ENCODE measurements at places on chromosomes 5 and 9. TPM values are rescaled to one million over a fixed set of nuclear protein-coding genes. Genes with fewer than 3 reads are reported as not detected.

DNA sequence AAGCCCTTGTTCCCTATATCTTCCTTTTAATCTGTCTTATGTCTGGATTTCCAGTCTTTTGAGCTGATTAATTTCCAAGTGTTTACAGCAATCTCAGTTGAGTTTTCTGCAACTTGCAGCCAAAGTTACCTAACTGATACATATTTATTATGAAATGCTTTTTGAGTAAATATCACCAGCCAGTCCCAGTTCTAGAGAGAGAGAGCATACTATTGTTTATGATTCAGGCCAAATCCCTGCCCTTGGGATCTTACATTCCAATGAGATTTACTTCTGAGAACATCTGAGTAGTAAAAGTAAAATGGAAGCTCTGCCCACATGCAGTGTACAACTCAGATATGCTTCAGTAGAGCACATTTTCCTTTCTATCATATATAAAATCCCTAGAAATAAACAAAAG is 661.7 kb downstream of the KCTD16 start:
- no peak for DNase-seq

- no peak for DNase-seq
Measured at GRCh38 chr9:126487856-126488255, 125.9 kb upstream of the LMX1B start.

- no peak for DNase-seq
Measured at GRCh38 chr9:90162819-90163218, 479.8 kb downstream of the DIRAS2 start.

GRCh38 chr5:89900346-89900745 is 509.2 kb downstream of the CETN3 start:
- no peak for DNase-seq

DNA sequence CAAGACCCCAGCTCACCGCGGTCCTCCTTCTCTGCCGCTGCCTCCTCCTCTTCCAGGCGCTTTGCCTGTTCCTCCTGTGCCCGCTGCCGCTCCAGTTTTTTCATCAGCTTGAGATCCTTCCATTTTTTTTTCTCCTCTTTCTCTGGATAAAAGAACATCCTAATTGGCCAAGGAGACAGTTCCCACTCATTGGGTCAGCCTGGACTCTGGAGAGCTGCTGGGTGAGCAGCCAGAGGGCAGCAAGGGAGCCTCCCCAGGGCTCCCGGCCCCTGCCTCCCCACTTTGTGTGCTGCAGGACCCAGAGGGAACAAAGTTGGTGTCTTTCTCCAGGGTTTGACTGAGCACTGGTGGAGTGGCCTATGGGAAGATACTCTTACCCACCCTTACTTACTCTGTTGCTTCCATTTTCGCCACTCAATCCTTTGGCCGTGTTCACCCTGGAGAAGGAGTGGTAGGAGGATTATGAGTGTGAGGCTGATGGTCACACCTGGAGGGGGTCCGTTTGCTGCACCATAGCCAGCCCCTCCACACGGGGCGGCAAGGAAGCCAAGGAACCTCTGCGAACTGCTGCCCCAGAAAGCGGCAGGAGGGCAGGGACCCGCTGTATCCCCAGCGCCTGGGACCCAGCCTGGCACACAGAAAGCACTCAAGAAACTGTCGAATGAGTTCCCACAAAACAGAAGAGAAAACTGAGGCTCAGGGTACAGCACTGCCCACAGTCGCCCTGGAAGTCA is 708 bp downstream of the SPOUT1 start:
- no peak for DNase-seq

DNA sequence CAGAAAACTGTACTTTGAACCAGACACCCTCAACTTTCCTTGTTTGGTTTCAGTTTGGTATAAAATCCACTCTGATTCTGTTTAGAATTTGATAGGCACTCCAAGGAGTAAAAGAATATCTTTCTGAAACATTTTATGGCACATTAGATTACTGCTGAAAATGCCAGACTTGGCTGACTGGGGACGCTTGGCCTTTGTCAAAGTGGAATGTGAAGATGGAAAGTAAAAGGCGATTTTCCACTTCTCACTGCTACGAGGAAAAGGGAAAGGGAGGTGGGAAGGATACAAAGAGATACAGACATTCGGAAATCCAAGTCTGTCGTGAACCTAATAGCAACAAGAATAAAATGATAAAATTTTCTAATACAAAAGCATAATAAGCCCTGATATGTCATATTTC is 203.9 kb downstream of the DMRT2 start:
- DNase-seq, result no peak

DNA sequence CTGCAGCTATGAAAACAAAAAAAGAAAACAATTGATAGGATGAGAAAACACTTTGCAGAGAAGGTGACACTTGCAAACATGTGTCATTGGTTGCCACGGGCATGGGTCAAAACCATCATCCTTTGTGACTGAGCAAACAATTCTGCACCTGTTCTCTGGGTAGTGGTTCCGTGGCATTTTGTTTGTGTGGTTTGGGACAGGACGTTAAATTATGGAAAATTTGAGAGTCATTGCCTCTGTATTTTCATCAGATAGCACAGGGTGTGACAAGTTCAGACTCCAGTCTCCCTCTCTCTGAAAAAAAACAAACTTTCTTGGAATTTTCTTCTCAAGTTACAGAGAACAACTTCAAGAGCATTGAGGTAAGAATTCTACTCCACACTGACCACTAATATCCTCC is 113.4 kb upstream of the HMHB1 start:
- no peak for DNase-seq

DNA sequence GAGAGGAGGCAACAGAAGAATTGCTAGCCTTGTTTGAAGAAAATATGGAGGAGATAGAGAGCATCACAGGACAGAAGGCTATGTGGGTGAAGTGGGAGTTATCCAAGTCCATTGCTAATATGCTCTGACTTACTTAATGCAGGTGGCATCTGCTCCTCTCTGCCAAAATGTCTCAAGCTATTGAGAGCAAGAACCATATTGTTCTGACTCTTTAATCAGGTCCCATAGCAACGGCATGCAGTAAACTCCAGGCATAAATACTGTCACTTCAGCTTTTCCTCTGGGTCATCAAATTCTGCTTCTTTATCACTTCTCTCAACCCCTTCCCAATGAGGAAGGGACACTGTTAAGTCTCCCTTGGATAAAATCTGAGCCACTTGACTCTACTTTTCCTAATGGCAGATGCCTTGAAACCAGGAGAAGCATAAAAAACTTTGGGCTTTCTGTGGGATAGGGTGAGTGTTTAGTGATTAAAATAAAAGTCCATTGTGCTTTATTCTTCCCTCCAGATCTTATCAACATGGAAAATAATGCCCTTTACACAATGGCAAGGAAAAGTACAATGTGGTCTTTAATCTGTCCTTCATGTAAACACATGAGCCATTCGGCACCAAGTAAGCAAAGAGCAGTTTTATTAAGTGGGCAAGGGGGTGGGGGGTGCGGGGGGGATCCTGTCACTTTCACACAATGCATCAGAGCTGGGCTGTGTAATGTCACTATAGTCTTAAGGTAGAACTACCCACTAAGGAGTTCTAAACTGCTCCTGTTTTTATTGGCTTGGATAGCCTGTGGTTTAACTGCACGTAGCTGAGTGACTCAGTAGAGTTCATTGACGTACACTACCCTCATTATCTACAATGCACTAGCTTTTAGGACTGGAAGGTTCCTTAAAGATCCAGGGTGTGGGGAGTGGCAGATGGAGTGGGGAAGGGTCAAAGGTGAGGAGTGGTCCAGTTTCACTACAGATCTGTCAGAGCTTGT is 71.0 kb upstream of the TARS1 start:
- no peak for DNase-seq

DNA sequence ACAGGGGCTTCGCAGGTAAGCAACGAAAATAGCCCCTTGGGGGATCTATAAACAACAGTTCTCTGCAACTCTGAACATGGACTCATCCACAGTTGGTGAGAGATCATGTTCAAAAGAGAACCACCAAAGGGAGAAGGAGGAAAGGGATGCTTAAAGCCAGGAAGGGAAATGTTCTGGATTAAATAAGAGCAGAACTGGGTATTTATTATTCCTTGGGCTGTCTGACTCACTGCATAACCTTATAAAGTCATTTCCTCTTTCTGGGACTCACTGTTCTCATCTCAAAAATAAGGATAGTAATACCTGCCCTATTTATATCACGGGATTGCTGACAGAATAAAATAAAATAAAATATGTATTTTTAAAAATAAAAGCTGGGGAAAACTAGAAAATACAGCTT is 11.2 kb upstream of the MARCHF3 start:
- no peak for DNase-seq

GRCh38 chr9:68714416-68715180 is 9.6 kb downstream of the PIP5K1B start:
- DNase-seq, result no peak

DNA sequence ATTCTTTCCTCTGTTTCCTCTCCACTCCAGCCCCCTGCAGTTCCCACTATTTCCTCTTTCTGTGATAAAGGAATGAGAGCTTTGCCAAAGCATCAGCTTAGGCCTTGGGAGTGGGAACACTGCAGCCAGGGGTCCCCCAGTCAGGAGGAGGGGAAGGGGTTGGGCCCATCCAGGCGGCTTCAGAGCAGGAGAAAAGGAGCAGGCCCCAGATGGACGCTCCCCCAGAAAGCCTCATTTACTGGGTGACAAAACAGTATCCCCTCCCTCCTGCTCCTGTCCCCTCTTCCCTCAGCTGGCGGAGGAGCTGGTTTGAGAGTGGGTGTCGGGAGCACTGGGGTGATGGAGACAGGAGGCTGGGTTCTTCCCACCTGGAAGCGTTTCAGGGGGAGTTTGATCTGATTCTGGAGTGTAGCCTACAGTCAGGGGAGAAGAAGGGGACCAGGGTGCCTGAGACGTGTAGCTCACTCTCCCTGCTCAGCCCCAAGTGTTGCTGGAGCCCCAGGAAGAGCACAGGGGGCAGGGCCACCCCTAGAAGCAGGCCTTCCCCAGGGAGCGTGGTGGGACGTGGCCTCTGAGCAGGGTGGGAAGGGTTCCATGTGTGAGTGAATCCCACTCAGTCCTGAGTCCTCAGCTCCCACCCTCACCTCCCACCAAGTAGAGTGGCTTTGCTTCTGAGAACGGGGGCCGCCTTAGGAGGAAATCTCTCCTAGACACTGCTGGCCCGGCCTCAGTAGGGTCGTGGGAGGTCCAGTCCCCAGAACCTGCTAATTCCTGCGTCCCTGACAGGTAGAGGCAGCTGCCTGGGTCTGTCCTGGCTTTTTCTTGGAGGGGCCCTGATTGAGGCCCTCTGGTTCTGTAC is 173.1 kb downstream of the CACNA1B start:
- no peak for DNase-seq

Gene PCDHB12
- 6.6 TPM for polyA plus RNA-seq

Gene ITK
- polyA plus RNA-seq, result 0.81 TPM

Gene FAM151B
- polyA plus RNA-seq, result 2.5 TPM
